ENCODE measurements at places on chromosomes 7 and 10.

- DNase-seq, result no peak
Observed at GRCh38 chr10:72134785-72135767, 46.7 kb upstream of the SPOCK2 start.

GRCh38 chr10:126468876-126469643 is 80.8 kb upstream of the ADAM12 start:
- no peak for DNase-seq

- DNase-seq, result no peak
Observed at GRCh38 chr7:32059289-32060011, 10.8 kb downstream of the PDE1C start.

DNA sequence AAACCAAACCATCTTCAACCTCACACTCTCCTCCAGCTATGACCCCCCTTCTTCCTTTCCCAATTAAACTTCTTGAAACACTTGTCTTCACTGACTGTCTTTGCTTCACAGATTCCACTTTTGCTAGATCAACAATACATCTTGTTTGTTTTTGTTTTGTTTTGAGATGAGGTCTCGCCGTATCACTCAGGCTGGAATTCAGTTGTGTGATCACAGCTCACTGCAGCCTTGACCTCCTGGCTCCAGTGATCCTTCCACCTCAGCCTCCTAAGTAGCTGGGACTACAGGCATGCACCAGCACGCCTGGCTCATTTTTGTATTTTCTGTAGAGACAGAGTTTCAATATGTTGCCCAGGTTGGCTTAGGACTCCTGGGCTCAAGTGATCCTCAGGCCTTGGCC is 59.7 kb downstream of the HIP1 start:
- DNase-seq, result no peak

- DNase-seq, result no peak
Observed at GRCh38 chr10:50809596-50809995, 69.9 kb downstream of the ASAH2B start.

GRCh38 chr10:72738486-72738885 is 46.5 kb downstream of the MCU start:
- no peak for DNase-seq

- DNase-seq, result no peak
Observed at GRCh38 chr10:131933016-131933695, 32.3 kb downstream of the PPP2R2D start.

DNA sequence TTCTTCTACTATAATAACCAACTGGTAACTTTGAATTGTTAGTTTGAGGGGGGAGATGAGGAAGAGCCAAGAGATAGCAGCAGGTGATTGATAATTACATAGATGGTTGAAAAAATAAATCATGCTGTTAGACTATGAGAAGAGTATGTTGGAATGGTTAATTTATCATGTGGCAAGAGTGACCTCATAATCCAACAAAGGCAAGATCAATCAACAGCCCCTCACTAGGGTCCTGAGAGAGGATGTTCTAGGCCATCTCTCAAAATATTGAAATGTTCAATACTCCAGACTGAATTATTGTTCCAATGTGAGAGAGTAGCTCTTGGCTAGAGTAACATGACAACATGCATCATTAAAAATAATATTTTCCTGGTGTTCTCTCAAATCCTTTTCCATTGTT is 67.9 kb downstream of the ADD3 start:
- DNase-seq, result no peak

DNA sequence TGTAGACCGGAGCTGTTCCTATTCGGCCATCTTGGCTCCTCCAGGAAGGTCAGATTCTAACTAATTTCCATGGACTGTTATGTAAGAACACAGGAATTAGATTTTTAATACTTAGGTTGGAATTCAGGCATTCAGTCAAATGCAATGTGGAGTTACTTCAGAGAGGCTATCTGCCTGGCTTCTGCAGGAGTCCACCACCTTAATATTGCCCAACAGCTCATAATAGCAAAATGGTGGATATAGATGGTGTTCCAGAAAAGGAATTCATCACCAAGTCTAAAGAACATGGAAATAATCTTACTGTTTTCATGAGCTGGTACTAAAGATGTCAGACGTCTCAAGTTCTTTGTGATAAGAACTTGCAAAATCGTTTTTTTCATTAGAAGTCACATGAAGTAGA is 39.5 kb downstream of the CRHR2 start:
- no peak for DNase-seq

DNA sequence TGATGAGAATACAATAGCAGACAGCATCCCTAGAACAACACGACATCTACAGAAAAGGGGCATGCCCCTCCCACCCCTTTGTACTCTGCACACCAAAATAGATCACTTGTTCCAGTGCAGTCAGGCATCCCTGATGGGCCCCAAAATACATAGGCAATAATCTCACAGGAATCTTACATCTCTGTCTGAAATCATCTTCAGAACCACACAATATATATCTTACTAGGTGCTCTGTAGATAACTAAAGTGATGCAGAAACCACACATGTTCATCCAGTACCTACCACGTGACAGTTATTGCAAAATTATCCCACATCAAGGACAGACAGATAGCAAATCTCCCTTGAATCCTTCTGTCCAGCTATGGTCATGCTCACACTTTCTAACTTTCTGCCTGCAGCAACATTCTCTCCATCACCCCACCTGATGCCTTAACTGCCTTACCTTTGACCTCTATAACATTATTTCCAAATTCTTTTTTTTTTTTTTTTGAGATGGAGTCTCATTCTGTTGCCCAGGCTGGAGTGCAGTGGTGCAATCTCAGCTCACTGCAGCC is 30.7 kb downstream of the ST8SIA6 start:
- no peak for DNase-seq

DNA sequence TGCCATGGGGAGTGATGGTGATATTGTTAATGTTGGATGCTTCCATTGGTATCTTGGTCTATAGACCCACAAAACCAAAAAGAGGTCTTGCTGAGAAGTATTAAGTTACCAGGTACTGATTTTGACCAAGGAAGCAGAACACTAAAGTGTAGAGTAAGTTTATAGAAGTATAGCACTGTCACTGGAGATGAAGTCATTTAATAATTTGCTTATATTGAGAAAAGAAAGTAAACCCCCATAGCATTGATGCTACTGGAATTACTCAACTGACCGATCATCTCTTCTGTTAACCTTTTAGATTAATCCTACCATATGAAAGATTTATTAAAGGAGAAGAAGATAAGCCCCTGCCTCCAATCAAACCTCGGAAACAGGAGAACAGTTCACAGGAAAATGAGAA is 183.2 kb downstream of the RTKN2 start:
- no peak for DNase-seq

- DNase-seq, result no peak
Observed at GRCh38 chr10:28281726-28282315, 21.0 kb downstream of the MPP7 start.

- DNase-seq, result no peak
Observed at GRCh38 chr10:91350651-91351081, 59.5 kb upstream of the HECTD2 start.

DNA sequence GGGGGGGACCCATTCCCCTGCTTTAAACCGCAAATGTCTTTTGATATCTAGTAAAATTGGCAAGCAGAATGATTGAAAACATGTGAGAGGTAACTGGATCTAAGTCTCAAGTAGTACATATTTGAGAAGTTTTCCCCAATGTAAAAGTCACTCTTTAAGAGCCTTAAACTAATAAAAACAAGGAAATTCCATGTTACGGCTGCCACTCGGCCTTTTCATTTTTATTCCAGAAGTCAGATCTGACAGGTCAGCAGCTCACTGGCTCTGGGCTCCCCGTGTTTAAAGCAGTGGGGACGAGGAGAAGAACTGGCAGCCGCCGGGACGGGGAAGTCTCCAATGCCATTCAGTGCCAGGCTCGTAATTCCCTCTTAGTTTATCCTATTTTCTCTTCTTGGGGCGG is 80.7 kb downstream of the CUX1 start:
- no peak for DNase-seq

DNA sequence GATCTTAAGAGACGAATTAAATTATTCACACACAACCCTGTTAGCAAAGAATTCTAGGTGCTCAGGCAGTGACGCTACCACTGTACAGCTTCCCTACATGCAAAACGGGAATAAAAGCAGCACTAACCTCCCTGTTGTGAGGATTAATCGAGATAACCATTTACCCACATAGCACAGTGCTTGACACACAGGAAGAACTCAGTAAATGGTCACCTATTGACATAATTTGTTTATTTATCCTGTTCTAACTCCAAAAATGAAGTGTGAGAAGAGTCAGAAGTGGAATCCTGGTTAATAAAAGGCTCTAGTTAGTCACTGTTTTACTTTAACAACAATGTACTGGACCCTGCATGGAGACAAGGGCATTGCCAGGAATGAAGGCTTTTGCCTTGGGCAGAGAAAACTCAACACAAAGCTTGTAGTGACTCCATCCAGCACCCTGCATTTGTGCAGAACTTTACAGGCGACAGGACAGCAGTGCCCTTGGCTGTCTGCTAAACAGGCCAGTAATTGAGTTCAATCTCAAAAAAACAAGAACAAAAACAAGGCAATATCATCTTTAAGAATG is 103.8 kb downstream of the SORBS1 start:
- DNase-seq, result no peak

GRCh38 chr10:697097-697875 is 7.8 kb upstream of the DIP2C start:
- no peak for DNase-seq

DNA sequence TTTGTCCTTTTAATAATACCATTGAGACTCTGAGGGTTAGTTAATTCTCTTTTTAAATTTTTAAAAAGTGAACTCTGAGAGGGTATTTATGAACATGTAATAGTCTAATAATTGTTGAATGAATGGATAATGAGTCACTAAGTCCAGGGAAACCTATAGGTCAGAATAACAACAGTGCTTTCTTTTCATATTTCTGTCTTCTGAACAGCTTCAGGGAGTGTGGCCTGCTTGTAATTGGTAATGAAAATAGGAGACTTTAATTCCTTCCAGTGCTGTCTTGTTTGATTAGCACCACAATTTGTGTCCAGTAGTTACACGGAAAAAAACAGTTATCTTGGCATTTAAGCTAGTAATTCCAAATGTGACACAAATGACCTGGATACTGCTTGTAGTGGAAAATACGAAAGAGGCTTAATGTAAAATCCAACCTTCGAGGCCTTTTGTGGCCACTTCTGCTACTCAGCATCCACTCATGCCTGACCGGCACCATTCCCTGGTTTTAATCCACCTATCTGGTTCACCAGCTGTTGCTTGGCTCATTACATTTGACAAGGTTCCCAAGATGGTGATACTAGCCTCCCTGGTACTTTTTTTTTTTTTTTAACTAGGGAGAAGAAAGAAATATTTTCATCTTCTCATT is 149.3 kb upstream of the IMMP2L start:
- no peak for DNase-seq

DNA sequence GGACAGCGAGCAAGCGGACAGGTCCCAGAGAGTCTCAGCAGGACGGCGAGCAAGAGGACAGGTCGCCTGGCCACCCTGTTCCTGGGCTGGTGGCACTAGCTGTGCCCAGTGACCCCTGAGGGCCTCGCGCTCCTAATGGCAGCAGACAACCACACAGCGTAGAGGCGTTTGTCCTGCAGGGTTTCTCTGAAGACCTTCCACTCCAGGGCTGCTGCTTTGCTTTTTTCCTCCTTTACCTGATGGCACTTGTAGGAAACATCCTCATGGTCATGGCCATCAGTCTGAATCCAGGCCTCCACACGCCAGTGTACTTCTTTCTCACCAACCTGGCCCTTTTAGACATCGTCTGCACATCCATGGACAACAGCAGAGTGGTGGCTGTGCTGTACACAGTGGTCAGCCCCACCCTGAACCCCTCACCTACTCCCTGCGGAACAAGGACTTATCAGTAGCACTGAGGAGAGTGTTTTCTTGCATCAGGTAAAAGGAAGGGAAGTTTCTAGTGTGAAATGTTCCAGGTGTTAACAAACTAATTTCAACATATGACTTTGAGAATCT is 27.4 kb downstream of the SCART1 start:
- no peak for DNase-seq

GRCh38 chr10:85280014-85280413 is 951.6 kb downstream of the CCSER2 start:
- DNase-seq, result no peak

GRCh38 chr10:99605351-99605750 is 14.9 kb downstream of the SLC25A28 start:
- no peak for DNase-seq

GRCh38 chr7:131312838-131313237 is 14.8 kb upstream of the MKLN1 start:
- DNase-seq, result no peak

GRCh38 chr7:95547361-95548348 is 48.7 kb downstream of the PDK4 start:
- DNase-seq, result no peak

GRCh38 chr7:28674359-28674782 is 262.1 kb downstream of the CREB5 start:
- DNase-seq, result no peak

- no peak for DNase-seq
Observed at GRCh38 chr10:46247808-46248569, 38.8 kb upstream of the ANTXRL start.

DNA sequence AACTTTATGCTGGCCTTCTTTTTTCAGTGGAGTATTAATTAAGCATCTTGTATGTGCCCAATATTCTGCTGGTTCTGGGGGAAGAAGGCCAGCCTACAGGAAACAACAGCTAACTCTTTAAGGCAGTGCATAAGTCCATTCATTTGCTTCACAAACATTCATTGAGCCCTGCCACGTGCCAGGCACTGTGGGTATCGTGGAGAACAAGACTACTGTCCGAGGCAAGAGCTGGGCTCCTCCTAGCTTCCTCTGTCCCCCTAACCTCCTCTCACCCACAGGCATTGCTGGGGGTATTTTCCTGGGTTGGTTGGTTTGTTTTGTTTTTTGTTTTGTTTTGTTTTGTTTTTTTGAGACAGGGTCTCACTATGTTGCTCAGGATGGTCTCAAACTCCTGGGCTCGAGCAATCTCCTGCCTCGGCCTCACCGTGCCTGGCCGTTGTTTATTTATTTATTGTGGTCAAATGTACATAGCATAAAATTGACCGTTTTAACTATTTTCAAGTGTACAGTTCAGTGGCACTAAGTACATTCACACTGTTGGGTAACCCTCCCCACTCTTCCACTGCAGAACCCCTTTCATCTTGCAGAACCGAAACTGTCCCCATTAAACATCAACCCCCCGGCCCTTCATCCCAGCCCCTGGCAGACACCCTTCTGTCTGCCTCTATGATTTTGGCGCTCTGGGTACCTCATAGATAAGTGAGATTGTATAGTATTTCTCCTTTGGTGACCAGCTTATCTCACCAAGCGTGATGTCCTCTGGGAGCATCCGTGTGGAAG is 32.6 kb downstream of the CHST3 start:
- no peak for DNase-seq

Data from tibial nerve (tissue), 4 donors.